ENCODE measurements at places on chromosomes 6 and 20.

GRCh38 chr20:61220626-61221325, 31.3 kb upstream of the CDH4 start:
- DNase-seq = no peak

DNA sequence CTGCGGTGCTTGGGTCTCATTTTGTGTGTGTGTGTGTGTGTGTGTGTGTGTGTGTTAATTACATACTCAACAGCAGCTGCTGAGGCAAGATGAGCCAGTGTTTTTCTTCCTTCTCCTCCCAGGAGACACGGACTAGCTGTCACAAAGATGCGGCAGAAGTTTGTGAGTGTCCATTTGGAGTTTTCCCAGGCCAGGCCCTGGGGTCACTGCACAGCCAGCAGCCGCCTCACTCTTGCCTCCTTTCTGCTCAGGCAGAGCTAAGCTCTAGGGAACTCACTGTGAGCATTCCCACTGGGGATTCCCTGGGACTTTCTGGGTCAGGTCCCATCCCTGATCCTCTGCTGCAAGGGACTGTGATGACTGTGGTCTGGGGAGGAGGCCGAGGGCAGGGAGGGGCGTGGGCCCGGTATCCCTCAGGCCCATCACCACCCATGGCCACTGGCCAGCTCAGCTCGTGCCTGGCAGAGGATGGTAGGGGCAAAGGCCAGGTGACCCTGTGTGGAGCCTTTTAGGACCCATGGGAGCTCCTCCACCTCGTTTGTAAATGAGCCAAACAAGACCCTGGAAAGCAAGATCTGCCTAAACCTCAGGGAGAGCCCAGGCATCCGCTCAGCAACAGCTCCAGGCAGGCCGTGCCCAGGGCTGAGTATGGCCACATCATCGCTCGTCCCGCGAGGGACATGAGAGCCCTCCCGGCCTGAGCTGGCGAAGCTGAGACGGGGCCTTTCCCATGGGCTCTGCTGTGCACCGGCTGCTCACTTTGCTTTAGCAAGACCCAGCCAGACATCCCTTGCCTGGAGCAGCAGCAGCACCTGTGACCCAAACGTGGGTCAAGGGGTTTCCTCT, 102.0 kb downstream of the PSMB1 start:
- DNase-seq = no peak

GRCh38 chr6:1679688-1680068, 70.0 kb downstream of the FOXC1 start:
- DNase-seq = no peak

DNA sequence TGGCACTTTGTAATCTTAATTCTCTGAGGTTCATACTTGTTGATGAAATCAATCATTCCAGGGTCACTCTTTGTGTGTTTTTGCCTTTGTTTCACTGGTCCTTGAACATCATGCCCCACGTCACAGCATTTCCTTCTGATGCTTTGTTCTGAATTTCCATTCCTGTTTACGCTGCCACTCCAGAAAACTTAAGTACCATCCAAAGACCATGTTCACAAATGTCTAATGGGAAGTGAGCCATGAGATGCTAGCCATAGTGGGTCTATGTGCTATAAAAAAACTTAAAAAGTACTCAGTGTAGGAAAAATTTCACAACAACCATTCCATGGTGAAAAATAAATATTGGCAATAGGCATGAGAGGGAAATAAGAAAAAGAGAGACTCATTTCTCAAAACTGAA, 232.0 kb downstream of the IBTK start:
- DNase-seq = no peak

DNA sequence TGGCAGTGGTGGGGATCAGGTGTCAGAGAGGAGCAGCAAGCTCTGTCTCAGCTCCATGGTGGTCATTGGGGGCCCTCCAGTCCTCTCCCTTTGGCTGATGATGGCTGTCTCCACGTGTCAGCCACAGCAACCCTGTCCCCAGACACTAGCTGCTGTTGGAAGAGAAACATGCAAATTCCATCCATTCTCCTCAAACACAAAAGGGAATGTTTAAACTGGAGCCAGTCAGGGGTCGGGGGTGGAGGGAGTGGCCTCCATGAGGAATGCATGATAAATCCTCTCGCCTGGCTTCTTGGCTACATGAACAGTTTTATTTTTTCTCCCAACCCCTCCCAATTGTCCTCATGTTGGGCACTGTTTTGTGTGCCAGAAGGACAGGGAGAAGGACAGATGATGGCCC, 86.4 kb downstream of the EDN3 start:
- no peak for DNase-seq

DNA sequence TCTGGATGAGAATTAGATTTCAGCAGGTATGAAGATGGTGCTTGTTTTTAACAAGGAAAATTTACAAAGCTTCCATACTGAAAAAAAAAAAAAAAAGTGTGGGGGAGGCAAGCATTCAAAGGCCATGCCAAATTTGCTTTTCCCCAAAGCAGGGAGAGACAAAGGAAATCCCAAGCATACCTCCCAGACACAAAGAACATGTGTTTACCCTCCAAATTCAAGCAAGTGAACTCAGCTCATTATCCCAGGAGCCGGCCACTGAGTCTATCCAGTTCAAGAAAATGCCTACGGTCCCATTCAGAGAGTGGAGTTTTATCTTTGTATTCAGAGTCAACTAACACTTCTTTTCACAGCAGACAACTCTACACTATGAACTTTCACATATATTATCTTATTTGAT, 102.7 kb upstream of the ID4 start:
- no peak for DNase-seq

GRCh38 chr6:18215436-18215835, 48.9 kb downstream of the DEK start:
- no peak for DNase-seq

- no peak for DNase-seq
Measured at GRCh38 chr20:31607640-31608250, 2.7 kb downstream of the ID1 start.

DNA sequence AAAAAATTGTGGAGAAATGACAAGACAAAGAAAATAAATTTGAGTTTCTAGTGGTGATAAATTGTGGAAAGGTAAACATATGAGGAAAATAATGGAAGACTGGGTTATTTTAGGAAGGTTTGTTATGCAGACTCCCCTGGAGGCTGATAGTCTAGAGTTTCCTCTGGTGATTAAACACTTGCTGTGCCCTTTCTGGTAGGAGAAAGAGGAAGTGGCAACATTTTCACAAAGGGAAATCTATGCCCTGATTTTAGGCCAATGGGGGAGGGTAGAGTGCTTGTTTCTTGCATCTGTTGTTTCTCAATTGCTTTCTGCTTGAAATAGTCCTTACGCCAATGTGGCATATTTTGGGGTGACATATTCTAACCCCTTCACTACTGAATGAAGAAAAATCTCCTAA, 129.1 kb upstream of the DOK5 start:
- no peak for DNase-seq

DNA sequence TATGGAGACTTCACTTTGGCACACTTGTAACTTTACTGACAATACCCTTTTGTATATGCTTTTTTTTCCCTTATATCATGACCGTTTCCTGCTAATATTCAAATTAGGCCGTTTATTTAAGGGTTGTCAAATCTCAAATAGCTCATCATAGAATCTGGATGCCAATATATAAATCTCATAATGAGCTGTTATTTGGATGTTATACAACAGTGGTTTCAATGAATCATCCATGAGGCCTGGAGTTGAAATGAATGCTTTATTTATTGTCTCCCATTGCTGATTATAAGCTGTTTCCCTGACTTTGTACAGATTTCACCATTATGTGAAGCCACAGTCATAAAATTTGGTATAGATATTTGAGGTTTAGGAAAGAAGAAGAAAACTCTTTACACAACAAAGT, 256.1 kb downstream of the PLCB1 start:
- DNase-seq = no peak

DNA sequence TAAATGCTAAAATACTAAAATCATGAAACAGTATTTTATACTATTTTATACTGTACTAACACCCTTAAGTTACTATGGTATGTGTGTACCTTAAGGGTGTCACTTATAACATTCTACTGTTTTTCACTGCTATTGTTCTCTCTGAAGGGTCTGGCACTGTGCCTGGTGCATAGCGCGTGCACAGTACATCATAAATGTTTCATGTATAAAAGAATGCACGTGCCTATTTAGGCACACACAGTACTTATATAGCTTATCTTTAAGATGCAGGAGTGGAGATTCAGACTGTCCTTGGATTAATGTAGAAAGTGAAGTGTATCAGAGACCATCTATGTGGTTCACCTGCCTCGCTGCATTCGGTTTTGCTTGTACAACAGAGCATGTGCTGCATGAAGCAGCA, 64.0 kb upstream of the SGK1 start:
- no peak for DNase-seq

GRCh38 chr6:111615916-111616612, 10.4 kb upstream of the TRAF3IP2 start:
- DNase-seq = no peak

DNA sequence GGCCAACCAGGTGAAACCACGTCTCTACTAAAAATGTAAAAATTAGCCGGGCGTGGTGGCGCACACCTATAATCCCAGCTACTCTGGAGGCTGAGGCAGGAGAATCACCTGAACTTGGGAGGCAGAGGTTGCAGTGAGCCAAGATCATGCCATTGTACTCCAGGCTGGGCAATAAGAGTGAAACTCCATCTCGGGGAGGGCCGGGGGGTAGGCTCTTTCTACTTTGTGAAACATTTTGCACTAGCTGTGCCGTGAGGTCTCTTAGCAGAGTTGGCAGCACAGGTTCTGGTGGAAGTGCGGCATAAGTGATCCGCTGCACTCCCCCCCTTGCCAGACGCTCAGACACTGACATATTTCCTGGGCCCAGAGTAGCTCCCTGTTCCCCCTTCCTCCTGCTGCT, 24.5 kb downstream of the PSMG4 start:
- DNase-seq = no peak

- no peak for DNase-seq
Measured at GRCh38 chr6:131758920-131759319, 48.1 kb upstream of the CTAGE9 start.

DNA sequence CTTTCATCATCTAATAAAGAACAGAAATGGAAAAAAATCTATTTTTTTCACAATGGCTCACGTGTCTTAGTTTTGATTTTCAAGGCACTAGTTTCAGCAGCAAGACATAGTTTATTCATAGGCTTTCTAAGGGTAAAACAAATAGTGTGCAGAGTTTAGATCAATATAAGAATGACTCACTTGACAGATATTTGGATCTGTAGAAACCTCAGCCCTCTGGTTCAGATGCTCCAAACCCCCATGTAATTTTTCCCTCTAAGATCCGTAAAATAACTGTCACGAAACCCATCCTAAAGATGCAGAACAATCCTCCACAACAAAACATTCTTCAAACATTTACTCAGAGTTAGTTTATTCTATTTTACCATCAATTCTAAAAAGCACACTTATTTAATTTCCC, 43.4 kb downstream of the IYD start:
- no peak for DNase-seq

DNA sequence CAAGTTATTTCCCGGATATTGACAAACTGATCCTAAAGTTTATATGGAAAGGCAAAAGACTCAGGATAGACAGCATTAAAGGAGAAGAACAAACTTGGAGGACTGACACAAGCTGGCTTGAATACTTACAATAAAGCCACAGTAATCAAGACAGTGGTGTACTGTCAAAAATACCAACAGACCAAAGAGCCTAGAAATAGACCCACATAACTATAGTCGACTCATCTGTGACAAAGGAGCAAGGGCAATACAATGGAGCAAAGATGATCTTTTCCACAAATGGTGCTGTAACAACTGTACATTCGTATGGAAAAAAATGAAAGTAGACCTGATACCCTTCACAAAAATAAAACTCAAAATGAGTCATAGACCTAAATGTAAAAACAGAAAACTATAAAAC, 46.0 kb downstream of the ABHD12 start:
- no peak for DNase-seq

DNA sequence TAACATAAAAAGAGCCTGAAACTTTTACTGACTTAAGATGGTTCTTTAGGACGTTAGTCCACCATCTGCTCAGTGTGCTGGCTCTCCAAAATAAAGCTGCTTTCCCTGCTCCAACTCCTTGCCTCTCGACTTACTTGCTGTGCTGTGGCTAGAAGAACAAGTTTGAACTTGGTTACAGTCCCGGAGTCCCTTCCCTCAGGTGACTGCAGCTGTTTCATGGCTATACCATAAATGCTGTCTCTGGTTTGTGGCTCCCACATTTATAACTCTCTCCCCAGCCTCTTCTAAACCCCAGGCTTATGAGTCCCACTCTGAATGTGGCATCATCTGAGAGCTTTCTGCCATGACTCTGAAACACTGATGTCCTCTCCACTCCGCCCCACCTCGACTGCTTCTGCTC, 306.4 kb upstream of the PRND start:
- no peak for DNase-seq

DNA sequence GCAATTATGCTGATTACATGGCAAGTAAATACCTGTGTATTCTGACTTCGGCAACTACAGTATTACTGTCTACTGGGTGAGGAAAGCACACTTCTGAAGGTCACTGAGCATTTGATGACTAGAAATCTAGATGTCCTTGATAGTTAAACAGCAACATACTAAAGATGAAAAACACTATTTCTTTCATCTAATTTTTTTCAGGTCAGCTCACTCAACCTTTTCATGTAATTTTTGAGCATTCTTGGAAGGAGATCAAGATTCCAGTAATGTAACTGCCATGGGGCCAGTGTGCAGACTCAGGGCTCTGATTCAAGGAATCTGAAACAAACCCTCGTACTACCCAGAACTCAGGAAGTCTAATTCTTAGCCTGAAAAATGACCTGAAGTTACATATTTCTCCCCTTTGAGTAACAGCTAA, 222.6 kb upstream of the TAB2 start:
- peak; percentile 20 for DNase-seq

- DNase-seq = no peak
Measured at GRCh38 chr6:52245425-52245824, 1.1 kb upstream of the IL17F start.

DNA sequence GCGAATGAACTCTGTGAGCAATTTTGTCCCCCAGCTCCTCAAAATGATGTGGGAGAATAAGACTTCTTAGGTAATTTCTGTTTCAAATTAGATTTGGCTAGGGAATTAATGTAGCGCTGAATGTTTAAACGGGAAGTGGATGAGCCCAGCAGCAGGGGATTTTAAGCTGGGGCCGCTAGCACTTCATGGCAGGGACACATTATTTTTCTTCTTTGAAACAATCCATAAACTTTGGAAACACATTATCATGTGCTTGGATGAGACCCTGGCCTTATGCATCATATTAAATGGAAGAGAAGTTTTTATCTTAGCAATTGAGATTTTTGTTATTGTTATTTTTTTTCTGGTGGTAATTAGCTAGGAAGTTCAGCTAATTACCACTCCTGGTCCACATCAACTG, 74.2 kb upstream of the FUCA2 start:
- no peak for DNase-seq

Data from CD4-positive, alpha-beta T cell treated with Interleukin-12 subunit alpha and Interleukin-12 subunit beta, for 1 hour (primary cell).